CD8-positive, alpha-beta memory T cell (primary cell): ENCODE measurements at places on chromosomes 1 and 21. TPM values are rescaled to one million over a fixed set of nuclear protein-coding genes. Genes with fewer than 3 reads are reported as not detected.
A peak's percentile ranks its signal among the peaks of the same experiment; 100 is the strongest.

DNA sequence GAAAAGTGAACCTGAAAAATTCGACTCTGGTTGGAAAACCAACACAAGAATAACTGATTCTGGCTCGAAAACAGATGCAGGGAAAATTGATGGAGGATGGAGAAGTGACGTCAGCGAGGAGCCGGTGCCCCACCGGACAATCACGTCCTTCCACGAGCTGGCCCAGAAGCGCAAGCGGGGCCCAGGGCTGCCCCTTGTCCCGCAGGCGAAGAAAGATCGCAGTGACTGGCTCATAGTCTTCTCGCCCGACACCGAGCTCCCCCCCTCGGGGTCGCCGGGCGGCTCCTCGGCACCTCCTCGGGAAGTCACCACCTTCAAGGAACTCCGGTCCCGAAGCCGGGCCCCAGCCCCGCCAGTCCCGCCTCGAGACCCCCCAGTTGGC lies 1.9 kb downstream of the RUSC1 start:
- no peak overlapping the region for H3K27ac ChIP-seq
- no peaks in the 10 kb centered on the region for H3K36me3 ChIP-seq
- DNase-seq = no peak
- H3K4me1 ChIP-seq = peaks cover 9% of the 10 kb centered on the region
- H3K27me3 ChIP-seq = no peaks in the 10 kb centered on the region

DNA sequence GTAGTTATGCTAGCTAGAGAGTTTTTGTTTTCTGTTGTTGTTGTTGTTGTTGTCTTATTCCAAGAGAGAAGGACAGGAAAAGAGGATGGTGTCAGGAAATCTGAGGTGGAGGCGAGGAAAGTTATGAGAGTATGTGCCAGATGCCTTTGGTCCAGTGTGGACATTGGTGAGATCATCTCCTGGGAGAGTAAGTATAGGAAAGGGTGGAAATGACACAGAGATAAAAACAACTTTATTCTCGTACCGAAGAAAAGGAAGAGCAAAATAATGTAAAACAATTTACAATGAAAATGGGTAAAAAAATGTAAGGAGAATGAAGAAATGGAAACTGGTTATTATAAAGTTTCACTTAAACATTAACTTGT lies 97.4 kb upstream of the ADGRL2 start:
- DNase-seq = no peak
- H3K27me3 ChIP-seq = no peaks in the 10 kb centered on the region
- no peaks in the 10 kb centered on the region for H3K4me1 ChIP-seq
- no peaks in the 10 kb centered on the region for H3K36me3 ChIP-seq
- no peak overlapping the region for H3K4me3 ChIP-seq
- H3K27ac ChIP-seq = no peak overlapping the region

GRCh38 chr1:221164029-221164428 lies 284.8 kb downstream of the HLX start:
- no peak overlapping the region for H3K4me3 ChIP-seq
- H3K4me1 ChIP-seq = no peaks in the 10 kb centered on the region
- DNase-seq = no peak
- H3K27me3 ChIP-seq = no peaks in the 10 kb centered on the region
- H3K36me3 ChIP-seq = no peaks in the 10 kb centered on the region
- H3K27ac ChIP-seq = no peak overlapping the region

- no peaks in the 10 kb centered on the region for H3K27me3 ChIP-seq
- H3K4me3 ChIP-seq = no peak overlapping the region
- no peaks in the 10 kb centered on the region for H3K4me1 ChIP-seq
- no peaks in the 10 kb centered on the region for H3K36me3 ChIP-seq
- DNase-seq = no peak
- no peak overlapping the region for H3K27ac ChIP-seq
These were observed 105.1 kb downstream of the PCBP3 start for GRCh38 chr21:45748593-45748992.

GRCh38 chr21:43353282-43354025 lies 73.5 kb downstream of the SIK1 start:
- DNase-seq = no peak
- H3K27me3 ChIP-seq = no peaks in the 10 kb centered on the region
- H3K4me3 ChIP-seq = no peak overlapping the region
- no peaks in the 10 kb centered on the region for H3K4me1 ChIP-seq
- no peak overlapping the region for H3K27ac ChIP-seq
- no peaks in the 10 kb centered on the region for H3K36me3 ChIP-seq

Gene COL24A1
- not detected for total RNA-seq

DNA sequence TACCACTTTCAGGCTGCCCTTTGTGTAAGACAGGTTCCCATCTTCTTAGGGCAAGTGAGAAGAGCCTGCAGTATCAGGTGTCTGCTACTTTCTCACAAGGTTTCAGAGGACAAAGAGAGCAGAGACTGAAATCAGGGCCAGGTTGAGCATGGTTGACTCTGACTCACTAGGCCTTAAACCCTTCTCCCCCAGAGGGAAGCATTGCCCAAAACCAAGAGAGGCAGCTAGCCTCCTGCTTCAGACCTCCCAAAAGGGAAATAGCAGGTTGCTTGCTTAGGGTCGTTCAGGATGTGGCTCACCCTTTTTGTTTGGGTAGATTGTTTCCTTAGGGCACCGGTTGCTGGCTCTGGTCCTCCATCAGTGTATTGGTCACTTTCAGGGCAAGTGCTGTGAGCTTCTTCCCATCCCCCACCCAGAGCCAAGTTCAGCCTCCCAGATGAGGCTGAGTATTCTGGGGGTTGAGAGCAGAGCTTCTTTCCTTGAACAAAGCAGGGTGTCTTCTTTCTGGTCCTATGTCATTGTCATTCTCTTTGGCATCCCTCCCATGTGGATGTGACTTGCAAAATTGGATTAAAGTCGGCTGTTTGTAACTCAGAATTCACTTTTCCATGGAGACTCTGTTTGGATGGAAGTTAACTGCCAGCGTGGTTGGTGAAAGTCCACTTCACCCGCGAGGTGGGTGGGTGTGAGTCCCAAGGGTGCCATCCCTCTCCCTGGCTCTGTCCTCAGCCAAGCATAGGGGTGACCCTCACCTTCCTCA lies 55.5 kb upstream of the GALNT2 start:
- H3K27ac ChIP-seq = no peak overlapping the region
- H3K36me3 ChIP-seq = no peaks in the 10 kb centered on the region
- no peaks in the 10 kb centered on the region for H3K4me1 ChIP-seq
- H3K27me3 ChIP-seq = no peaks in the 10 kb centered on the region
- DNase-seq = no peak

Gene DDX59
- 19.0 TPM for total RNA-seq

GRCh38 chr1:209808059-209808581 lies 2.2 kb upstream of the IRF6 start:
- H3K36me3 ChIP-seq = no peaks in the 10 kb centered on the region
- H3K27me3 ChIP-seq = no peaks in the 10 kb centered on the region
- no peak for DNase-seq
- H3K4me1 ChIP-seq = peaks cover 9% of the 10 kb centered on the region
- H3K27ac ChIP-seq = no peak overlapping the region
- no peak overlapping the region for H3K4me3 ChIP-seq

Gene PBX1
- total RNA-seq = 0.16 TPM

GRCh38 chr21:42514883-42515228 lies 1.2 kb downstream of the SLC37A1 start:
- peaks cover 21% of the 10 kb centered on the region for H3K4me1 ChIP-seq
- peak overlapping the region; percentile 47 for H3K4me3 ChIP-seq
- DNase-seq = no peak
- peak overlapping the region; percentile 58 for H3K27ac ChIP-seq

DNA sequence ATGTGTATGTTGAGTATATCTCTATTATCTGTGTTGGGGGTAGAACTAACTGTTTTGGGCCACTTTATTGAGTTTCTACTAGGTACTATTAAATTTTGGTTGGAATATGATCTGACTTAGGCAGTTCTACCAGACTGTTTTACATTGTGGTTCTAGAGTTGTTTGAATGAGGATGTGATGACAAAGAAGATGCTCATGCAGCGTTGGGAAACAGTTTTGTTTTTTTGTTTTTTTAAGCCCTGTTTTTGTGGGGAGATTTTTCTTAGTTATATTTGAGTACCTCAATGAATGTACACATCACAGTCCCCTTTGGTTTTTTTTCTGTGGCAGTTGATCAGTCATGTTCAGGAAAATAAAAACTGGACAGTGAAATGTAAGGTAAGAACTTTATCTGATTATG lies 40.1 kb downstream of the TMED5 start:
- H3K27me3 ChIP-seq = no peaks in the 10 kb centered on the region
- no peak for DNase-seq
- H3K36me3 ChIP-seq = peaks cover 9% of the 10 kb centered on the region
